ENCODE measurements at places on chromosomes 4 and X. TPM values are rescaled to one million over a fixed set of nuclear protein-coding genes. Genes with fewer than 3 reads are reported as not detected.

Gene HNRNPH2
- 22.0 TPM for total RNA-seq

- no peak for DNase-seq
Observed at GRCh38 chrX:70916754-70917153, 8.2 kb upstream of the TEX11 start.

Gene PLP2
- total RNA-seq: 171 TPM

Gene FAT1
- total RNA-seq: 245 TPM

All from uterus (tissue), 4 donors.